ENCODE measurements at places on chromosomes 1 and 21.

- DNase-seq: peak; percentile 74
Measured at GRCh38 chr1:153545067-153546055, at the start of gene S100A4. Gene S100A4 (minus strand): TSS chr1:153545806. CDS start chr1:153544794, 1,012 bp downstream.

- DNase-seq: peak; percentile 14
Measured at GRCh38 chr1:65267271-65267670, 42.1 kb upstream of the DNAJC6 start.

DNA sequence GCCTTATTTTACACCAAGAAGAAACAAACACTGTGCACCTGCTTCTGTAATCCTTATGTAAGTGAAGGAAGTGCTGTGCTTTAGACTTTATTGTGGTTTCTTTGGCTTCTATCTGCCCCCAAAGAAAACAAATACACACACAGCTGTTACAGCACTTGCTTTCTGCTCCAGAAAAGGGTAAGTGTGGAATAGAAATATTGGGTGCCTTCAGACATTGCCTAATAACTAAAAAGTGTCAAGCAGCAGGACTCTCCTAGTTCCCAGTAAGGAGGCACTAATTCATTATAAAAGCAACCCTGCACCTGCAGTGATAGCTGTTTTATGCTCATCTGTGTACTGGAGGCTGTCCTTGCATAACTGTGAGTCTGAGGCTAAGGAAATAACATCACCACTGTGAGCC, 23.4 kb upstream of the PRRX1 start:
- no peak for DNase-seq

GRCh38 chr1:215631040-215631439, 63.9 kb downstream of the KCTD3 start:
- no peak for DNase-seq

DNA sequence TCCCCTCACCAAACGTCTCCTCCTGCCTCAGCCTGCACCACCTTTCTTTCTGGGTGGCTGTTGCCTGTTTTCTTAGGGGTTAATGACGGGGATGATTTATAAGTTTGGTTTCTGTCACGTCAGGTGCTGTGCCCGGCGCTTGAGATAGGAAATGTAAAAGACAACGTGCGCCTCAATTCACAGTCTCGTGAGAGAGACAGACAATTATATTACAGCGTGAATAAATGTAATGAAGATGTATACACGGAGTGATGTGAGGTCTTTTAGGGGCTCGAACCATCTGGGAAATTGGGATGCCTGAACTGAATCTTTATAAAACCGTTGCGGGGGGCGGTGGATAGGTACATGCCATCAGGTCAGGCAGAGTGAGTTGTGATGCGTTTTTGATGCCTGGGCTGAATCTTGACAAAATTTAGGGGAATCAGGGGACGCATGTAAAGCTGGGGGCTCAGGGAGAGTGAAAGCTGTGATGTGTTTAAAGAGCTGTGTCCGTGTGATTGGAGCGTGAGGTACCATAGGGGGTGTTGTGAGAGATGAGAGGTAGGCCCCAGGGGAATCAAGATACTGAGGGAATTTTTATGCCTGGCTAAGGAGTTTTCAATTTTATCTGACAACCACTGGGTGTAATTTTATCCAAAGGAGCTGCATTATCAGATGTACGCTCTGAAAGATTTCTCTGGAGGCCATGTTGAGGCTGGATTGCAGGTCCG, 831 bp downstream of the TIPRL start:
- peak; percentile 24 for DNase-seq

GRCh38 chr1:185559684-185560331, 174.4 kb upstream of the HMCN1 start:
- peak; percentile 64 for DNase-seq

DNA sequence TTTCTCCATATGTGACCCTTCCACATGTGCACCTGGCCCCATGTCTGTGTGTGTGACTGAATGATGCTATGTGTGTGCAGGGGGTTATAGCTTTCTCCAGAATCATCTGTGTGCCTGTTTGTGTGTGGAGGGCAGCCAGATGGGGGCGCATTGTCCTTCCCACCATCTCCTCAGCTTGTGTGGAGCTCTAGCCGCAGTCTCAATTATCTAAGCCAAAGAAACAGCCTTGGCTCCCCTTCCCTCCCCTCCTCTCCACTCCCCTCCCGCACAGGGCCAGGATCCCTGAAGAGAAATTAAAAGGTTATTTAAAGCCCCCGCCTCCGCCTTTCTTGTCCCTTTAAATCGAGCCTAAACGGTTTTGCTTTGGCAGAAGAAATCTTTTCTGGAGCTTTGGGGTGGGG, 1.8 kb upstream of the DMBX1 start:
- no peak for DNase-seq

GRCh38 chr1:185334182-185334581, 17.1 kb upstream of the IVNS1ABP start:
- DNase-seq: no peak

Measured in GM13977 (cell line).